ENCODE measurements at places on chromosomes 11 and 22. TPM values are rescaled to one million over a fixed set of nuclear protein-coding genes. Genes with fewer than 3 reads are reported as not detected.

Gene KRTAP5-7
- polyA plus RNA-seq: not detected

Gene MRGPRF
- polyA plus RNA-seq: 12.2 TPM

Gene OPCML
- 7.3 TPM for polyA plus RNA-seq

Gene MUC5AC
- polyA plus RNA-seq: not detected

Gene RIMBP3B
- polyA plus RNA-seq: 0.02 TPM

Gene MIOX
- polyA plus RNA-seq: 0.32 TPM

Gene LRRC32
- polyA plus RNA-seq: 1.9 TPM

Gene FIBIN
- 0.38 TPM for polyA plus RNA-seq

Gene CREB3L1
- 6.5 TPM for polyA plus RNA-seq

Gene IL18BP
- 17.0 TPM for polyA plus RNA-seq

Gene VPREB1
- not detected for polyA plus RNA-seq

Gene H19
- 10.0 TPM for polyA plus RNA-seq

Gene CALCA
- polyA plus RNA-seq: 0.73 TPM

Gene CATSPER1
- polyA plus RNA-seq: not detected

Gene GRK3
- polyA plus RNA-seq: 7.5 TPM

Gene OR4C13
- not detected for polyA plus RNA-seq

Gene OTOG
- 0.41 TPM for polyA plus RNA-seq

Gene NNMT
- polyA plus RNA-seq: not detected

Gene POTEH
- not detected for polyA plus RNA-seq

Data from H1 (cell line).